ENCODE measurements at places on chromosomes 3 and 15.

DNA sequence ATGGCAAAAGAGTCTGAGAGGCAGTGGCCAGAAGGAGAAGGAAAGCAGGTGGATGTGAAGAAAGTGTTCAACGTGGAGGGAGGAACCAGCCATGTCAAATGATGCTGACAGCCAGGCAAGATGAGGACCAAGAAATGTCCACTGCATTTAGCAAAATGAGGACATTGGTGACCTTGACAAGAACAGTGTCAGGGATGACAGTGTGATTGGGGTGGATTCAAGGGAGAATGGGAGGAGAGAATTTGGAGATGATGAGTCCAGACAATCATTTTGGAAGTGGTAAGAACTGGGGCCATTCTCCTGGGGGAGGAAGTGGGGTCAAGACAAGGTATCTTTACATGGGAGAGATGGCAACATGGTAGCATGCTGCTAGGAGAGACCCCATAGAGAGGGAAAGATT lies 47.4 kb downstream of the CPN2 start:
- no peak for DNase-seq

DNA sequence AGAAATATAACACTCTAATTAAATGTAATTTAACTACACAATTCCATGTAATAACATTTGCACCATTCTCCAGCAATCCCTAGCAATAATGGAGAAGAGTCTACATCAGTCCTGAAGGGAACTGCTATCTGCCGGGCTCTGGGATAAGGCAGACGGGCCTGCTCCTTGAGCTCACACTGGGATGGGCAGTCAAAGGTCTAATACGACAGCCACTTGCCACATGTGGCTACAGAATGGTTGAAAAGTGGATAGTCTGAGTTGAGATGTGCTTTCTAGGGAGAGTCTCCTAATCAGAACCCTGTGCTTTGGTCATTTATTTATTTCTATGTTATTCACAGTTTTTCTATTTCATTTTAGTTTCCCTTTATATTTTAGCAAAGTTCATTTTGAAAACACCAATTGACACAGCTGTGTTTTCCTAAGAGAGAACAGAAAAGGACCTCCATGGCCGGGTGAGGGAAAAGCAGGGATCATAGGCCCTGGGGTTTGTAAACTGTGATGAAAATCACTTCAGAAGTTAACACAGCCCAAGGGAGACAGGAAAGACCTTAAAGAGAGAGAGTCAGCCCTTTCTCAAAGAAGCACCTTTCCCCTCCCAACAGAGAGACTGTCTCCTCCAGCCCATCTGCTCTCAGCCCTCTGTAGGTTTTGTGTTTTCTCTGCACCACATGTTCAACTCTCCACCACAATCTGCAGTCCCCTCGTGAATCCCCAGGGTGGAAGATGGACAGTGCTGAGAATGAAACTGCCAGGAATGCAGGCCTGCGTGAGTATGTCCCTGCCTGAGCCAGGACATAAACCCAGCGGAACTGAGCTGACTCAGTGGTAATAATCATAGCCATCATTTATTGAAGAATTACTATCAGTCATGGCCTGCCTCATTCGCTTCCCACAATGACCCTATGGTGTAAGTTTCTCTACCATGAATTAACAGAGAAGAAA lies 11.6 kb downstream of the FSIP1 start:
- DNase-seq = no peak

DNA sequence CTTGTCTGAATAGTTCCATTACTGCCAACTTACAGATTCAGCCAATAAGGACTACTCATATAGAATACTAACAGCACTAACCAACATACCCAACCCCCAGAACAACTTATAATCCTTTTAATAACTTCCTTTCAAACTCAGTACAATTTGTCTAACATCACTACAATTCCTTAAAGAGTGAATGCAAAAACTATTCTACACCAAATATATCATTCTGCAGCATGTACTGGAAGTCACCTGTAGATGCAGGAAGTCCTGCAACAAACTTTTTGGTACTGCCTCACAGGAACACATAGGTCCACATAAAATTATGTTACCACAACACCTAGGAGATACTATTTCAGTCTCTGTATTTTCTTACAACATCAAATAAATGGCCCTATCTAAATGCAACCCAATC lies 2.1 kb downstream of the CCNL1 start:
- no peak for DNase-seq

GRCh38 chr3:133775309-133775708 lies 29.1 kb downstream of the TF start:
- DNase-seq = no peak

- no peak for DNase-seq
These were observed 57.7 kb downstream of the PRTG start for GRCh38 chr15:55685286-55685685.

DNA sequence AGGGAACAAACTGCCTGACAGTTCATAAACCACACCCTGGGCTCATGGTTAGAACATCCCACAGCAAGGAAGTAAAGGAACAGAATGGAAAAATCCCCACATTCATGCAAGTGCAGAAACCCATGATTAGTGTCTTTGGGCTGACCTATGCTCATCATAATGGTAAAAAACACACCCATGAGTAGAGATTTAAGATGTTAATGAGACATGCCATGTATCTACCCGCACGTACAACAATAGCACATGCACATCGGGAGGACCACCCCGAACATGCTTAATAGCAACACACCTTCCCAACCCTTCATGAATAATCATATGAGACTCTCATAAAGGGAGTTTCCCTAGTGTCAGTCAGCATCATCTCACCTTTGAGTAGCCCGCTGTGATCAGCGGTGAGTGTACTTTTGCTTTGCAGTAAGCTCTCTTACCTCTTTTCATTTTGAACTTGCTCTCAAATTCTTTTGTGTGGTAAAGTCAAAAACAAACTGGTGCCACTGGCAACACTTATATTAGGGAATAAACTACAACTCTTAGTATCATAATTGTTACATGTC lies 23.2 kb downstream of the ZBED2 start:
- DNase-seq = no peak

DNA sequence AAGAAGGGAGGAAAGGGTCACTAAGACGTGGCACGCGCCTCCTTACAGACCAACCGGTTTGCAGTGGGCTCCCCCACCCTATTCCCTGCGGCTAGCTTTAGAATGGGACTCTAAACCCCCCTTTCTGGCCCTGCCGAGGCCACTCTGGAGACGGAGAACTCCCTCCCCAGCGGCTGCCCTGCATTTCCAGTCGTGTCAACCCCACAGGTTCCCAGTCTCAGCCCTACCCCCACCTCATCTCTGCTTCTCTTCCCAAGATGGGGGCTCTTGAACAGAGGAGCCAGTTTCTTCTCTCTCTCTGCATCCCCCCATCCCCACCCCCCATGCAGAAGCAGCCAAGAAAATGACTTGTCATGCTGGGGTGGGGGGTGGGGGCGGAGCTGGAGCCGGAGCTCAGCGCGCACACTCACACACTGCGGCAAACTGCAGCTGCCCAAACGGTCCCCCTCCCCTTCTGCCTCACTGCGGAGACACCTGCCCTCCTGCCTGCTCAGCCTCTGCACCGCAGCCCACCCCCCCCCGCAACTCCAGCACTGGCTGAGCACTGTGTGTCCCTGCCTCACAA lies 871 bp downstream of the MAP1A start:
- no peak for DNase-seq

DNA sequence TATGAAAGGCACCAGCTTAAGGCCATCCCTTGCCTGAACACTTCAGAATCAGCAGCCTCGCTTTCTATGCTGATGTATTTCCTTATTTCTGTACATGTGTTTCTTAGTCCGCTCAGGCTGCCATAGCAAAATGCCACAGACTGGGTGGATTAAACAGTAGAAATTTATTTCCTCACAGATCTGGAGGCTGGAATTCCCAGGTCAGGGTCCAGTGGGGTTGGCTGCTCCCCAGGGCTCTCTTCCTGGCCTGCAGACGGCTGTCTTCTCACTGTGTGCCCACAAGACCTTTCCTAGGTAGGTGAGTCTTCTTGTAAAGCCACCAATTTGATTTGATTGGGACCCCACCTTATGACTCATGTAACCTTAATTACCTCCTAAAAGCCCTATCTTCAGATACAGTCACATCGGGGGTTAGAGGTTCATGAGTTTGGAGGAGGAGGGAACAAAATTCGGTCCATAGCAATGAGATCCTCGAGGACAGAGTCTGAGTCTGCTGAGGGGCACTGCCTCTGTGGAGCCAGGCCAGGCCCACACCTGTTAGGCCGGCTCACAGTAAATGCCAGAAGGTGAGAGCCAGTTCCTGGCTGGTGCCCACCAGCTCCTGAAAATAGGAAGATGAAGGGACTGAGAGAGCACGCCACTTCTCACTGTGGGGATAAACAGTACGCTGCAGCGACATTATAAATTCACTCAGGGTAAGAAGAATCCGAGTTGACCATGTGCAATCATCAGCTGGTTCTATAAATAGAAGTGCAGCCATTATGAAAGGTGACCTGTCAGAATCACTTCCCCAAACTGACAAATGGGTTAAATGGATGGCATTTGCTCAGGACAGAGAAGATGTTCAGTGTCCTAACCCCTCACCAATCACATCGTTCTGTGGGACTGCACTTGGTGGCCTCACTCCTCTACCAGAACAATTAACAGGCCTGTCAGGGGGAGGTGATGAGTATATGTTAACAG lies 41.1 kb downstream of the CTXND1 start:
- no peak for DNase-seq

DNA sequence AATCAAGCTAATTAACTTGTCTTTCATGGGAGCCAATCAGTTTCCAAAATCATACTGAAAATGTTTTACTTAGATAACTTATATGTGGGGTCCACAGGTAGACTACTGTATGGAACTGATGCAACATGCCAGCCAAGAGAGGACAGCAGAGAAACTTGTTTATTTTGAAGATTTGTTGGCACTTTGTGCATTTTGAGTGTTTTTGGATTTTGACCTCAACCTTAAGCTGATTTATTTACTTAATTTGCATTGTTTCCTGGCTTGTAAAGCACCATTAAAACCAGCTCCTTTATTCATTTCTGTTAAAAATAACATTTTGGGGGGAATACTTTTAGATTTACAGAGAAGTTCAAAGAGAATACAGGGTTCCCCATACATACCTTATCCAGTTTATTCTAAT lies 166.6 kb downstream of the MCTP2 start:
- DNase-seq = no peak

GRCh38 chr15:57592836-57593420 lies 1.2 kb downstream of the MYZAP start:
- no peak for DNase-seq

DNA sequence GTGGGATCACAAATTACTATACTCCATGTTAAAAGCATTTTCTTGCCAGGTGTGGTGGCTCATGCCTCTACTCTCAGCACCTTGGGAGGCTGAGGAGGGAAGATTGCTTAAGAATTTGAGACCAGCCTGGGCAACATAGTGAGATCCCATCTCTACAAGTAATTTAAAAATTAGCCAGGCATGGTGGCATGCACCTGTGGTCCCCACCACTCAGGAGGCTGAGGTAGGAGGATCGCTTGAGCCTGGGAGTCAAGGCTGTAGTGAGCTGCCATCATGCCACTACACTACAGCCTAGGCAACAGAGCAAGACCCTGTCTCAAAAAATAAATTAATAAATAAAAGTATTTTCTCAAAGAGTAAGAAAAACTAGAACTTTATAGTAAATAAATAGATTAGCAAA lies 22.9 kb upstream of the ABHD10 start:
- DNase-seq = no peak

GRCh38 chr3:173301647-173302046 lies 95.9 kb upstream of the NLGN1 start:
- DNase-seq = no peak

- no peak for DNase-seq
These were observed 32.2 kb downstream of the RPLP1 start for GRCh38 chr15:69484837-69485236.

DNA sequence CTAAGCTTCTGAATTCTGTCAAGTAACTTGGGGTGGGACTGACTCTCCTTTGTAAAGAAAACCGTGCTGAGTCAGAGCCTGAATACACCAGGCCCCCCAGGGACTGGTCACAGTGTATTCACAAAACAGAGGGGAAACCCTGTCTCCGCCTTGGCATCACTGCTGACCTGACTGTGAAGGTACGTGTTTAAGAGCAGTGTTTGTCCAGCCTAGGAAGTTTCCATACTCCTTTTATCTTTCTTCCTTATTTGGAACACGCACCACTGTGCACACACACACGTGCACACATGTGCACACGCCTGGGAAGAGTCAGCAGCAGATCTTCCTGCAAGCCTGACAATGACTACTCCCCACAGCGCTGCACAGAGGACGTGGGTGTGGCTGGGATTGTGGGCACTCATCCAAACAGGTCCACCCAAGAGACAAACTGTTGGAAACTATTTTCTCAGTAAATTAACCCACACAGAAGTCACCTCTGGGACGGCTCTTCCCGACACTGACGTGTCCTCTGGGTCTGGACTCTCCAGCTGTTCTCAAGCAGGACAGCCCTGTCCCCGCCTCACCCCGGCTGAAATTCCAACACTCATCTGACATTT lies 87.7 kb downstream of the ATP10A start:
- DNase-seq = no peak

DNA sequence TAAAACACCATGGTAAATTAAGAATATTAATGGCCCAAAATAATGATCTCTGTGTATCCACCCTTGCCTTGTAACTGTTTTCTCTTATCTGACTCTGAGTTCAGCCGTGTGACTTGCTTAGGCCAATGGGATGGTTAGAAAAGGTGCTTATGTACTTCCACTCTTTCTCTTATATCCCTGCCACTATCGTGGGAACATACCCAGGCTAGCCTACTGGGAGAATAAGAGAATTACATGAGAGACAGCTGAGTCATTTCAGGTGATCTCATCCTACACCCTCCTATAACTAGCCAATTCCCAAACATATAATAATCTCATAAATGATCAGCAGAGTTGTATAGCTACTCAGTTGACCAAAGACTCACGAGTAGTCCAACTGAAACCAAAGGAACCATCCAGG lies 98.3 kb upstream of the ABI3BP start:
- no peak for DNase-seq

DNA sequence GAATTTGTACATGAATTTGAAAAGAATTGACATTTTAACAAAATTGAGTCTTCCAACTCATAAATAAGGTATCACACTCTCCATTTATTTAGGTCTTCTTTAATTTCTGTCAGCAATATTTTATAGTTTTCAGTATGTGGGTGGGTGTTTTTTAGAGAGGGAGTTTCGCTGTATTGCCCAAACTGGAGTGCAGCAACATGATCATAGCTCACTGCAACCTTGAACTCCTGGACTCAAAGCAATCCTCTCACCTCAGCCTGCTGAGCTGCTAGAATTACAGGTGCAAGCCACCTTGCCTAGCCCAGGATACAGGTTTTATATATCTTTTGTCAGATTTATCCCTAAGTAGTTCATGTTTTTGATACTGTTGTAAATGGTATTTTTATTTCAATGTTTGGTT lies 4.6 kb downstream of the WDR93 start:
- no peak for DNase-seq

Measured in activated CD8-positive, alpha-beta memory T cell treated with anti-CD3 and anti-CD28 coated beads for 4 hours (primary cell).